ENCODE measurements at places on chromosomes 6 and 20.

GRCh38 chr6:16761471-16762267 is 409 bp upstream of the ATXN1 start:
- DNase-seq: peak; percentile 65

GRCh38 chr6:165829376-165829775 is 166.3 kb upstream of the PDE10A start:
- DNase-seq: no peak

GRCh38 chr6:136566851-136567250 is 16.6 kb upstream of the MAP7 start:
- no peak for DNase-seq

- no peak for DNase-seq
Measured at GRCh38 chr20:37544386-37544785, 16.7 kb upstream of the BLCAP start.

DNA sequence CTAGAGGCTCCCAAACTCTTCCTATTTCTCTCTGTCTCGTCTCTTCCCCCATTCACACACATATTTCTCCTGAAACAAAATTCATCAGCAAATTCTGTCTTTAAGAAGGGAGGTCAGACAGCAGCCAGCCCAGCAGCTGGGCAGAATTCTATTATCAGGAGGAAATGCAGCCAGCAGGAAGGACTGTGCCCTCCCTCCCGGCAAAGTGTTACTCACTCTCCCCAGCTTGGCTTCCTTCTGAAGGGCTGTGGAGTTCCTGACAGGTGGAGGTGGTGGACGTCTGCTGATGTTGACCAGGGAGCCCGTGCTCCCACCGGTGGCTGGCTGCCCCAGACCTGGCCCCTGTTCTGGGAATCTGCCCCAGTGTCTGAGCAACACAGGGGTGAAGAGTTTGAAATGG is 37.3 kb downstream of the KCNB1 start:
- no peak for DNase-seq

DNA sequence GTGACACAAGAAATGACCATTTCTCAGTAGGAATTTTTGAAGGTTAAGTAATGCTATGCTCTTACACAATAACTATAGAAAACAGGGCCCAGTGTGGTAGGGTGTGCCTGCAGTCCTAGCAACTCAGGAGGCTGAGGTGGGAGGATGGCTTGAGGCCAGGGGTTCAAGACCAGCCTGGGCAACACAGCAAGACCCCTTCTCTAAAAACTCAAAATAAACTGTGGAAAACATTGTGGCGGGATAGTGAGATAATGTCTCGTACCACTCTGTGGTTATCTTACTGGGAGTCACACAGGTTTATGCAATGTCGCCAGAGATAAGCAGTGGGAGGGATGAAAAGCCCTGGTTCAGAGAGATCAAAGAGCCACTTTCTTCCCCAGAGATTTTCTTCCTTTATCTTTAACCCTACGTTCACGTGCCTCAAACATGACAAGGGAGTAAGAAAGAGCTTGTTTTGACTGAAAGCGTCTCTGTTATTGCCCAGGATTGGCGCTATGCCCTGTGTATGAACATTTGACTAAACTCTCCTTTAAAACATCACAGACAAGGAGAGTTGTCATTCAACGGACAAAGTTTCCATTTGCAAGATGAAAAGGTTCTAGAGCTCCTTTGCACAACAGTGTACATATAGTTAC is 13.9 kb downstream of the GCM1 start:
- no peak for DNase-seq

- DNase-seq: peak; percentile 56
Measured at GRCh38 chr6:79672631-79673111, 41.5 kb downstream of the SH3BGRL2 start.

- peak; percentile 54 for DNase-seq
Measured at GRCh38 chr6:107607116-107607515, 117.2 kb downstream of the SOBP start.

GRCh38 chr6:105985816-105986632 is 100.1 kb upstream of the PRDM1 start:
- DNase-seq: no peak

- DNase-seq: no peak
Measured at GRCh38 chr20:57236813-57237584, 29.4 kb downstream of the BMP7 start.

GRCh38 chr6:17957498-17957897 is 29.9 kb downstream of the KIF13A start:
- DNase-seq: no peak

GRCh38 chr6:25732468-25733198 is 21.9 kb upstream of the SLC17A4 start:
- DNase-seq: no peak

GRCh38 chr6:89934685-89935366 is 40.6 kb downstream of the GJA10 start:
- no peak for DNase-seq

DNA sequence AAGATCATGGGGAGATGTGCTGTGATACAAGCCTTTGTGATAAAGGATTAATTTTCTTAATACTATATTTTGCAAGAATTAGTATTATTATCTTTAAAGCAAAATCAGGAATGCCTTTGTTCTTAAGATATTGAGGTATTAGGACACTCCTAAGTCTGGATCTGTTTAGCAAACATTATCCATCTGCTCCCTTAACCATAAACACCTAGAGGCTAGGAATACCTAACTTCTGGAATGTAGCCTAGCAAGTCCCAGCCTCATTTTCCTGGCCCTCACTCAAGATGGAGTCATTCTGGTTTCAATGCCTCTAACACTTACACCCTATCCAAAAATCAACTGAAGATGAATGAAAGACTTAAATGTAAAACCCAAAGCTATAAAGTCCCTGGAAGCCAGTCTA is 106.3 kb upstream of the GJE1 start:
- DNase-seq: no peak

DNA sequence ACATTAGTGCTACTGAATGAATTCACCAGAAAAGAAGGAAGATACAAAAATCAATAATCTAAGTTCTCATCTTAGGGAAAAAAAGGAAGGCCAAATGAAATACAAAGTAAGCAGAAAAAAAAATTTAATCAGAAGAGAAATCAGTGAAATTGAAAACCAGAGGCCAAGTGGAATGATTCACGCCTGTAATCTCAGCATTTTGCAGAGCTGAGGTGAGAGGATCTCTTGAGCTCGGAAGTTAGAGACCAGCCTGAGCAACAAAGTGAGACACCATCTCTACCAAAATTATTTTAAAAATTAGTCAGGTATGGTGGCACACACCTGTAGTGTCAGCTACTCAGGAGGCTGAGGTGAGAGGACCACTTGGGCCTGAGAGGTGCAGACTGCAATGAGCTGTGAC is 21.2 kb upstream of the ASF1A start:
- no peak for DNase-seq

- DNase-seq: no peak
Measured at GRCh38 chr6:45956663-45957062, 59.0 kb downstream of the CLIC5 start.

DNA sequence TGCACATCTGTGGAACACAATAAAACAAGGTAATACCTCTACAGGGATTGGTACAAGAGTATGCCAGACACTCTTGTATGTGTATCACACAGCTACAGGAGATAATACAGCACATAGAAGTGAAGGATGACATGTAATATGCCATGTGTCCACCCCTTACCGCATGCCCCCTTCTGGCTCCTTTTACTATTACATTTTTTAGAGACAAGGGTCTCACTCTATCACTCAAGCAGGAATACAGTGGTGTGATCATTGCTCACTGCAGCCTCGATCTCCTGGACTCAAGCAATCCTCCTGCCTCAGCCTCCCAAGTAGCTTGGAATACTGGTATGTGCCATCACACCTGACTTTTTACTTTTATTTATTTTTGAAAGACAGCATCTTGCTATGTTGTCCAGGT is 4.2 kb upstream of the NCR3 start:
- DNase-seq: no peak

DNA sequence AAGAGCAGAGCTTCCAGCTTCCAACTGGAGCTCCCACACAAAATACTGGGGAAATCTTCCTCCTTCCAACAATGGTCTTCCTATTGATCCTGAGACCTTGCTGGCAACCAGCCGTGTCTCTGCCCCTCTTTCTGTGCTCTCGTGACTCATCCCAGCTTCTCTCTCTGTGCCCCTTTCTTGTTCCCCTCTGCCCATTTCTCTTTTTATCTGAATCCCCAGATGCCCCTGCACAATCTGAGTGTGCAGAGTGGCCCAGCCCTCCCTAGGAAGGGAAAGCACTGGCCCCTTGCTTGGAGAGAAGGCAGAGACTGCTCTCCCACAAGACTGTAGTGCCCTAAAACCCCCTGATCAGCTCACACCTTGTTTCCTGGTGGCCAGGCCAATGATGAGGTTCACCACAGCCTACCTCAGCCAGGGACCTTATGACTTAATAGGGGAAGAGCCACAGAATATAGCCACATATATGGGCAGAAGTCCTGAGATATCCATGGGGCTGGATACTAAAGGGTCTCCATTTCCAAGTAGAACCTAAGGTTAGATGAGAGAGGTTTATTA is 23.1 kb upstream of the MAS1L start:
- DNase-seq: no peak

DNA sequence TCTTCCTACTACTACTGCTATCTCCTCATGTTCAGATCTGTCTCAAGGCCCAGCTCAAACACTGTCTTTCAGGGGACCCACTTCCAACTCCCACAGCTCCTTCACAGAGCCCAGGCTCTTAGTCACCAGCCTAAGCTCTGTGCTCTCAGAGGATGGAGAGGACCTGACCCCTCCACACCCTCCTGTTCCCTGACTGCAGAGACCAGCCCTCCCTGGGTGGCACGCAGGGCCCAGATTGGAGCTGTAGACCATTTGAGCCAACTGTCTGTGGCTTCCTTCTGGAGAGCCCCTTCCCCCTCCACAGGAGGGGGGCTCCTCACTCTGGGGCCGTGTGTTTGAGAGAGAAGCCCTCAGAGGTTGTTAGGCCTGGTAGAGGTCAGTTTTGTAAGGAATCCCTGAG is 9.8 kb downstream of the SNPH start:
- no peak for DNase-seq

GRCh38 chr6:134520181-134521115 is 202.5 kb upstream of the SGK1 start:
- no peak for DNase-seq

DNA sequence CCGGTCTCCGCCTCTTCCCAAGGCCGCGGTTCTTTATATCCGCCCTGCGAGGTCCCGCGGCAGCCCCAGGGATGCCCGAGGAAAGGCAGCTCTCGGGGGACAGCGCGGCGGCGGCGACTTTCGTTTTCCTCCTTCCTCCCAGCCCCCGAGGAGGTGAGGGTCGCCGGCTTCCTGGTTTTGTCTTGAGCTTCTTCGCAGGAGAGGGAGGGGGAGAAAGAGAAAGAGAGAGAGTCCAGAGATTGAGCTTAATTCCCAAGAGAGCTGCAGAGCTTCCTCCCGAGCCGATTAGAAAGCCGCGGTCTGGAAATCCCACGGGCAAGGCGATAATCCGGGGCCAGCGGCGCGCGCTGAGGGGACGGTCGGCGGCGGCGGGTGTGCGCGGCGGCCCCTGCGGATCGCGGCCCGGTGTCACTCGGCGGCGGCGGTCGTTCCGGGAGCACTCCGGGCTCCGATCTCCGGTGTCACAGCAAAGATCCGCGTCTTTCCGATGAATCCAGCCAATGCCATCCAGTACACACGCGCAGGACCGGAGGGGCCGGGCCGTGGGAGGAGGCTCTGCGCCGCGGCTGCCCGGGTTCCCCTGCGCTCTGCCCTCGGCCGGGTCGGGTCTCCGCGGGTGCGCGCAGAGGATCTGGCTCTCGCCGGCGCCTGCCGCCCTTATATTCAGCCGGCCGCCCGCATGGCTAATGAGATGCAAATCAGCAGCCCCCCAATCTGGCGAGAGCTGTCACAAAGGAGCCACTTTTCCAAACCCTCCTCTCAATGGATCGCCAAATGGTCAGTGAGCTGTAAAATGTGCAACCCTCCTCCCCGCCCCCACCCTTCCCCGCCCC is at the start of gene DLL1:
TSS of gene DLL1 (minus strand) at position 783 of the 833 bp plus-strand sequence. CDS start 939 bp downstream, outside the sequence.
- DNase-seq: peak; percentile 21

- DNase-seq: no peak
Measured at GRCh38 chr6:116963972-116964371, 86.9 kb downstream of the RFX6 start.

DNA sequence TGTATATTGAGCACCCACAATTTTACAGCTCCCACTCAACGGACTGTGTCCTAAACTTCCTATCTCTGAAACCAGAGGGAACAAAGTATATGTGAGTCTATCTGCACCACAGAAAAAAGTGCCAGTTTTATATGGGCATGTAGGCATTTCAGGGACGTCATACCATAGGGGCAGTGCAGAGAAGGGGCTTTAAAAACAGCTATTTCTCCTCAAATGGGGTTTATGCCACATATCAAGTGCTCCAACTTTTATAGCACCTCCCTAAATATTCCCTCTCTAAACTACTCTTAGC is 28.9 kb upstream of the ASF1A start:
- no peak for DNase-seq

DNA sequence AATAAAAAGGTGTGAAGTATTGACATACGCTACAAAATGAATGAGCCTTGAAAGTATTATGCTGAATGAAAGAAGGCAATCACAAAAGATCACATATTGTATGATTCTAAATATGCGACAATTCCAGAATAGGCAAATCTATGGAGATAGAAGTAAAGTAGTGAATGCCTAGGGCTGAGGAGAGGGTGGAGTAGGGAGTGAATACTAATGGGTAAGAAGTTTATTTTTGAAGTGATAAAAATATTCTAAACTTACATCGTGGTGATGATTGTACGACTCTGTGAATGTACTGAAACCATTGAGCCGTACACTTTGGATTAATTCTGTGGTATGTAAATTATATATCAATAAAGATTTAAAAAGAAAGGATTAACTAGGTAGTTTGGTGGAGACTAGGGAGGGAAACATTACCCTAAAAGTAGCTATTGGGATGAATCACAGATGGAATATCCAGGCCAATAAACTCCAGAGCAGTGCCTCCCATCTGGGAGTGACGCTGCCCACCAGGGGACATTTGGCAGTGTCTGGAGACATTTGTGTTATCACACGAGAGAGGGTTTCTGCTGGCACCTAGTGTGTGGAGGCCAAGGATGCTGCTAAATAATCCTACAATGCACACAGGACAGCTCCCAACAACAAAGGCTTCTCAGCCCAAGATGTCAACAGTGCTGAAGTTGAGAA is 214.2 kb upstream of the PCSK2 start:
- peak; percentile 40 for DNase-seq

DNA sequence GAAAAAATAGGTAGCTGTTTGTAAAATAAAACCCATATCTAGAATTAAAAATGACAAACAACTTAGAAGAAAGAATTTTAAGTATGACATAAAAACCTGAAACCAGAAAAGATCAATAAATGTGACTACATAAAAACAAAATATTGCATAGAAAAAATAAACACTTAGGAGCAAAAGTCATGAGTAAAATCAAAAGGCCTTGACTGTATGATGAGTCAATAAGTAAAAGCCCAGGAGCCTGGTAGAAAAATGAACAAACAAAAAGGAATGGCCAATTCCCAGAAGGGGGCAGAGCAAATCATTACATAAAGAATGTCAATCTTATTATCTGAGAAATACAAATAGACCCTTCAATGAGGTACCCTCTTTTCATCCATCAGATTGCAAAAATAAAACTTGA is 20.7 kb upstream of the ENPP1 start:
- DNase-seq: no peak

DNA sequence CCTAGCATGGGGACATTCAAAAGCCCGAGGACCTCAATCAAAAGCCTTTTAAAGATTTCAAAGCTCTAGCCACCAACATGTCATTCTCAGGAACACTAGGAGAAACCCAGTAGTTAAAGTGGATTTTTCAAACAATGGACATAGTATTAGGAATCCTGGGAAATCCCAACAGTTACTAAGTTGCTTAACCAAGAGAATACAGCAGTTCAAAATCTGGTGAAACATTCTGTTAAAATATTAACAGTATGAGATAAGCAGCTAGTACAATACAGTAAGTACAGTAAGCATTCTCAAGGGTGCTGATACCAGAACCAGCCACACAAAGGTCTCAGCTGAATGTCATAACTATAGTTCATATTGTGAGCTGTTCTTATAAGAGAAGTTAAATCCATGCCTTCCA is 68.6 kb downstream of the CDK19 start:
- DNase-seq: no peak
